SW 1271 (cell line): ENCODE measurements at places on chromosomes 5 and 9.

DNA sequence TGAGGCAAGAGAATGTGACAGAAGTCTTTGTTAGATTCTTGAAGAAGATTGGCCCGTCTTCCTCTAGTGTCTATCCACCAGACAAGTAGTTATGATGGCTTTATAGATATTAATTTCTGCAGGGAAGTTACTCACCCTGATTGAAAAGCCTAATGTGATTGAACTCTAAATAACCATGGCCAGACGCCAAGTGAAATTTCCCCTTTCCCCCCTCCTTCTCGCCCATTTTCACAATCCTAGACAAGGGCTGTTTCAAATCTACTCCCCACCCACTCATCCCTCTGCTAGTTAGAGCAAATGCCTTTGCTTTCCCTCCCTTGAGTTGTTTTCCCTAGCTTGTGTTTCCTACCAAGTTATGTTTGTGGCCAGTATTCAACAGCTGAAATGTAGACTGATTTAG is 182.5 kb downstream of the TMEM167A start:
- DNase-seq, result no peak

- DNase-seq, result peak; percentile 78
These were observed 35.0 kb downstream of the ERGIC1 start for GRCh38 chr5:172868924-172869591.

DNA sequence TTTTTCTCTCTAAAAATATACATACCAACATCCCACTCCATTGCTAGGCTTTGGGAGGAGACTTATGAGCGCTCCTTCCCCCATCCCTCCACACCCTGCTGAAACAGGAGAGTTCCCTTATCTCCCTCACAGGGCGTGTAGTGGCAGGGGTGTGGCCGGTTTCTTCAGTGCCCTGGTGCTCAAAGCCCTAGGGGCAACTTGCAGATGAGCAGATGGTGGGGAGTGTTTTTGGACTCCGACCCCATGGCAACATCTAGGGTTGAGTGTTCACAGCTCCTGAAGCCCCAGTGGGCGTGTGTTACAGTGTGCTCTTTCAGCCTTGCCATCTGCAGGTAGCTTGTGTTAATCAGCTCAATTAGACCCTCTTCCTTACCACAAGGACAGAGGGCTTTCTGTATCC is 409.5 kb downstream of the MAT2B start:
- DNase-seq, result no peak

GRCh38 chr9:136361047-136361753 is 2.3 kb downstream of the DNLZ start:
- DNase-seq, result no peak

DNA sequence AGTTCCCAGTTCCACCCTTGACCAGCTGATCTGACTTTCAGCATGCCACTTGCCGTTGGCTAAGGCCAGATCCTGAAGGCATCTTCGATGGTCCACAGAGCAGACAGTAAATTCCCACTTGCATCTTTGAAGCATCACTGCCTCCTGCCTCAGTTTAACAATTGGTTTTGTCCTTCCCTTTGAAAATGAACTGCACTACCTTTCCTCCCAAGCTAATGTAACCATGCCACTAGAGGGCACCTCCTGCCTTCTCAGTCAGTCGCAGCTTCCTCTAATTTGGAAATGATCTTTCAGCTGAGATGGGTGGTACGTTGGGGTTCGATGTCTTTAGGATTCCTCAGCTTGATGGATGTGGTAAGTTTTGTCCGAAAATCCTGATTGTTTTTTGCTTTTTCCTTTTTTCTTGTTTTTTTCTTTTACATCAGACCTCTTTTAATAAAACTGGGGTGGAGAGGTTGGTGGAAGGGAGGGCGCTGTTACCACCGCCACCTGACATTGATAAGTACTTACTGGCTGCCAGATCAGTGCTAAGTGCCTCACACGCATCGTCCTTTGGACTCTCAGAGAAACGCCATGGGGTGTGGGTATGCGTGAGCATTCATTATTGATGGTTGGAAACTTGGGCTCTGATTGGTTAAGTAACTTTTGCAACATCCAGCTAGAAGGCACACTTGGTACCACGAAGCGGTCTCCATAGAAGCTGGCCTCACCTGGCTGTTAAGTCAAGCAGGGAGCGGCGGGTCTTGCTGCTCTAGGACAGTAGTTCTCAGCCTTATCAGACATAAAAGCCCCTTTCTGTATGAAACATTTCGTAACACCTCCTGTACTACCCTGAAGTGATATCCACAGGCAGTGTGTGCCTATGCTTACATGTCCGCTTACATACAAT is 16.9 kb downstream of the PTTG1 start:
- no peak for DNase-seq

GRCh38 chr9:71886015-71886414 is 25.0 kb downstream of the ABHD17B start:
- DNase-seq, result no peak

- DNase-seq, result no peak
These were observed 53.6 kb downstream of the RASGEF1C start for GRCh38 chr5:180155365-180155926.

DNA sequence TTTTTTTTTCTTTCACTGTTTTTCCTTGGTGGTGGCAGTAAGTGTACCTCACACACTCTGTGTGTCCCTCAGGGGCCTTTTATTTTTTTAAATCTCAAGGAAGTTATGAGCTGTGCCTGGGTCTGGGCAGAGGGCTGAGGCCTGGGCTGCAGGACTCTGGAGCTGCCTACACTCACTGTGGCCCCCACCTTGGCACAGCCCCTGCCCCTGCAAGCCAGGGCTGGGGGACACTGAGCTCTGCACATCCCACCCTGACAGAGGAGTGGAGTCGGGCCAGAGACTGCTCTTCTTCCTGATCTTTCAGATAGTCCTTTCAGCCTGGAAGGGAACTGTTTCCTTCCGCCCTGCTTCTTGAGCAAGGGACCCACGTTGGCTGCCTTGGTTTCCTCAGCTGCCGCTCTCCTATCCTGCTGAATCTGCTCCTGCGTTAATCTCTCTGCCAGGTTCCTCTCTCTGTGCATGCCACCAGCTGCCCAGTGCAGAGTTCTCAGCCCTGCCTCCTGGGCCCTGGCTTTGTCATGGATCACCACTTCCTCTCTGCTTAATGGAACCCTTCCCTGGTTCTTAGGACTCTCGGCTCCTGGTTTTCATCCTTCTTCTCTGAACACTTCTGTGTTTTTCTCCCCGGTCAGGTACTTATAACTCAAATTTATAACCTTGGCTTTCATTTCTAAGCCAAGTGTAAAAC is 502.3 kb downstream of the DIRAS2 start:
- DNase-seq, result no peak

- no peak for DNase-seq
These were observed 8.7 kb downstream of the HNRNPH1 start for GRCh38 chr5:179614745-179615144.
